Stimulated activated CD4-positive, alpha-beta T cell treated with anti-CD3 and anti-CD28 coated beads, Interleukin-15, amount 100 ng/mL, for 48 hours (primary cell): ENCODE measurements at places on chromosomes 4 and X.

DNA sequence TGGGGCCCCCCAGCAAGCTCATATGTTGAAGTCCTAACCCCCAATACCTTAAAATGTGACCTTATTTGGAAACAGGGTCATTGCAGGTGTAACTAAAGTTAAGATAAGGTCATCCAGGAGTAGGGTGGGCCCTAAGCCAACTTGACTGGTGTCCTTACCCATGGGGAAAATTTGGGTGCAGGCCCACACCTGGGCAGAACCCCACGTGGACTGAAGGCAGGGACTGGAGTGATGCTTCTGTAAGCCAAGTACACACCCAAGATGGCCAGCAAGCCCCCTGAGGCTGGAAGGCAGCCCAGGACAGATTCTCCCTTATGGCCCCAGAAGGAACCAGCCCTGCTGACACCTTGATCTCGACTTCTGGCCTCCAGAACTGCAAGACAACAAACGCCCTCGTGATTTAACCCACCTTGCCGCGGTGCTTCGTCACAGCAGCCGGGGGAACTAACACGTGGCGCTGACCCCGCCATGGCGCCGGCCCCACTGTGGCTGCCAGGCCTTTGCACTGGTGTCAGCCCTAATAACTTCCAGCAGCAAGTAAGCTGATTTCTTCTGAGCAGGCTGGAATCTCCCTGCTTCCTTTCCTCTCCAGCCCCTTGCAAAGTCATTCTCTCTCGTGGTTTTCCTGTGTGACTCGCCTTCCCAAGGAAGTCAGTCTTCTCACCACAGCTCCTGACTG is 23.2 kb upstream of the MXD4 start:
- DNase-seq: no peak

GRCh38 chrX:72038016-72038415 is 93.7 kb downstream of the RTL5 start:
- DNase-seq: no peak

- DNase-seq: no peak
Observed at GRCh38 chr4:86233681-86234080, 126.2 kb downstream of the MAPK10 start.

- DNase-seq: no peak
Observed at GRCh38 chr4:185523862-185524261, 11.4 kb downstream of the PDLIM3 start.
